ENCODE measurements at places on chromosomes 6 and 20.

DNA sequence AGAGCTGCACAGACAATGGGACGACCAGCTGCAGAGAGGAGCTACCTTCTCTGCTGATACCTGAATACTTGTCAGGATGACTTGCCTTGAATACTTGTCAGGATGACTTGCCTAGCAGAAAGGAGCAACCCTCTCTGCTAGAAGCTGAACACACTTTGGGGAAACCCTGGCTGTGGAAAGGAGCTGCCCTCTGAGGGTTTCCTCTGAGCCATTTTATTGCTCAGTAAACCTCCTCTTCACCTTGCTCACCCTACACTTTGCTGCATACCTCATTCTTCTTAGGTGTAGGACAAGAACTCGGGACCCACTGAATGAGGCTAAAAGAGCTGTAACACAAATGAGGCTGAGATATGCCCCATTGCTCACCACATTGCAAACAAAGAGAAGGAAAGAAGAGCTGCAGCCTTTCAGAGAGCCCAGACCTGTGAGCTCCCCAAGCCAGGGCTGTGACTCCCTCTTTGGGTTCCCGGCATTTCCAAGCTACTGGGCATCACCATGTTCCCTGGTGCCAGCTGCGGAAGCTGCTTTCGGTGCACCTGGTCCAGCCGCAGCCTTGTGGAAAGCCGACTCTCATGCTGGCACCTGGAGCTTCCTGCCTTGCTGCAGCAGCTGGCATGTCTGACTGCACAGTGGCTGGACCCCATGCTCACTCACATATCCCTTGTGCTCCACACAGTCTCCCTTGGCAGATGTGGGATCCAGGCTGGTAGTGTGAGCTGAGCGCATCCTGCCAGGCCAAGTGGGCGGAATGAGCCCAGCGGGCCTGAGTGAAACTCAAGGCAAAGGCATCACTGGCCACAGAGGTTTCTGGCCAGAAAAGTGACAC, 106.7 kb upstream of the AHI1 start:
- no peak for DNase-seq

DNA sequence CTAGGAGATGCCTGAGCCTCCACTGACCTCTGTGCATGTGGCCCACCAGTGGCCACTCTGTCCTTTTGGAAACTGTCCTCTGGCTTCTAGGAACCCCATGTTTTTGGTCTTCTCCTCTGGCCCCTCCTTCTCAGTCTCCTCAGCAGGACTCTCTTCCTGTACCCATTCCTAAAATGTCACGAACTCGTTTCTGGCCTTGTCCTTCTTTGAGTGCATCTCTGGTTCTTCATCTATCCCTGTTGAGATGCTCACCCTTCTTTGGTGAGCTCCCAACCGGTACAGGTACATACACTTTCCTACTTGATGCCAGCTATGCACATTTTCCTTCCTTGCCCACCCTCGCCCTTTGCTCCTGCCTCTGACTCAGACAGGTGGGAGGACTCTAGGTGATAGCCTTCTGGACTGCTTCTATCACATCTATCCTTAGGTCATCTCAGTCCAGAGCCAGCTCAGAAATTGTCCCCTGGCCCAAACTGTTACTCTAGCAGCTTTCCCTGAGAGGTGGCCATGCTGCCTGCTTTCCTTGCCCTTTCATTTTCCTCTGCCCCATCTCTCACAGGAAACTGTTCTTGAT, 14.8 kb upstream of the NNAT start:
- DNase-seq = no peak

- DNase-seq = no peak
Measured at GRCh38 chr20:2794202-2794748, 6.2 kb downstream of the CPXM1 start.

GRCh38 chr6:150566486-150566885, 33.2 kb upstream of the PLEKHG1 start:
- DNase-seq = no peak

- DNase-seq = no peak
Measured at GRCh38 chr20:63751471-63752271, 12.1 kb downstream of the SLC2A4RG start.

GRCh38 chr20:14861028-14861699, 523.8 kb upstream of the FLRT3 start:
- DNase-seq = no peak

- DNase-seq = no peak
Measured at GRCh38 chr6:34535199-34535598, 20.9 kb downstream of the SPDEF start.

- DNase-seq = no peak
Measured at GRCh38 chr20:20317195-20317594, 50.7 kb upstream of the INSM1 start.

- no peak for DNase-seq
Measured at GRCh38 chr20:63979229-63979556, 249 bp downstream of the SAMD10 start.

DNA sequence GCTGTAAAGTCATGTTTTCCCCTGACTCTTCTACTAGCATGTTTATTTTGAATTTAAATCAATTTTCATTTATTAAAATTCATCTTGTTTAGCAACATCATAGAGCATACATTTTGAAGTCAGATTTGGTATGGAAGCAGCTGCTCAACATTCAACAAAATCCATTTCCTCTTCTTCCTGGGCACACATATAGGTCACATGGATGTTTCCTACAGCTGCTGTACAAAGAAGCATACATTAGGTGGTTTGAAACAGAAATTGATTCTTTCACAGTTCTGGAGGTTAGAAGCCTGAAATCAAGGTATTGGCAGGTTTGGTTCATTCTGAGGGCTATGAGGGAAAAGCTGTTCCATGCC, 495.2 kb downstream of the RFPL4B start:
- no peak for DNase-seq

GRCh38 chr6:147169529-147169928, 34.7 kb upstream of the STXBP5 start:
- no peak for DNase-seq

DNA sequence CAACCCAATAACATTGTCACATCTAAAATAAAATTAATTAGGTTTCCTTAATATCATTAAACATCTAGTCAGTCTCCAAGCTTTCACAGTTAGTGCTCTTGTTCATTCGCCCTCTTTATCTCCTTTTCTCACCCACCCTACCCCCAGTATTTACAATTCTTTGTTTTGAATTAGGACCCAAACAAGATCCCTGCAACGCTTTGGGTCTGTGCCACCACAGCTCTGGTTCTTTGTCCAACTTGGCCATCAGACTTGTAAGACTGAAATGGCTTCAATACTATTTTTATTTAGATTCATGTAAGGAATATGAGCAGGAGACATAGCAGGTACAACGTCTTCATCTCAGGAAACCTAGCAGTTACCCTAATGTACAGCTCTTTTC, 276.5 kb downstream of the CDKAL1 start:
- no peak for DNase-seq

- DNase-seq = no peak
Measured at GRCh38 chr20:34324541-34324940, 21.4 kb upstream of the AHCY start.

DNA sequence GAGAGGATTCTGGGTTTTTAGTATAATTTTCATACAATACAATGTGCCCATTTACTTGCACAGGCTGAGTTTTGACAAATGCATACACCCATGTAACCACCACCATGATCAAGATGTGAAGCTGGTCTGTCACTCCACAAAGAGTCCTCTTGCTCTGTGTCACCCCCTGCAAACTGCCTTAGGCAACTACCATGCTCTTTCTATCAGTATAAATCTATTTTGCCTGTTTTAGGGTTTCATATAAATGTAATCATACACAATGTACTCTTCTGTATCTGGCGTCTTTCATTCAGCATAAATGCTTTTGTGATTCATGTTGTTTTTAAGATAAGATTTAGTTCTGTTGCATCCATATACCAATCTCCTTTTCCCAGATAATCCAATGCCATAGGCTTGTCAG, 181.9 kb upstream of the KCNG1 start:
- no peak for DNase-seq

DNA sequence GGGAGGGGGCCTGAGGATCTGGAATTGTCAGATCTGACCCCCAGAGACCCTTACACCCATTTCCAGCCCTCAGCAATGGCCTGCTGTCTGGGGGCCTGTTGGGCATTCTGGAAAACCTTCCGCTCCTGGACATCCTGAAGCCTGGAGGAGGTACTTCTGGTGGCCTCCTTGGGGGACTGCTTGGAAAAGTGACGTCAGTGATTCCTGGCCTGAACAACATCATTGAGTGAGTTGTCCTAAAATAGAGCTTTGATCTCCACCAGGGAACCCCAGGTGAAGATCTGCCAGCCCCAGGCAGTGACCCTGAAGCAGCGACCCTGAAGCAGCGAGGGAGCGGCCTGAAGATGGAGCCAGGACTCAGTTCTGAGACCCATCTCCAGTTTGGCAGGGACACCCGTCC, 2.2 kb downstream of the BPIFA1 start:
- no peak for DNase-seq

- no peak for DNase-seq
Measured at GRCh38 chr6:8225113-8225512, 122.8 kb upstream of the EEF1E1 start.

GRCh38 chr6:132054525-132054924, 103.4 kb upstream of the CCN2 start:
- no peak for DNase-seq

DNA sequence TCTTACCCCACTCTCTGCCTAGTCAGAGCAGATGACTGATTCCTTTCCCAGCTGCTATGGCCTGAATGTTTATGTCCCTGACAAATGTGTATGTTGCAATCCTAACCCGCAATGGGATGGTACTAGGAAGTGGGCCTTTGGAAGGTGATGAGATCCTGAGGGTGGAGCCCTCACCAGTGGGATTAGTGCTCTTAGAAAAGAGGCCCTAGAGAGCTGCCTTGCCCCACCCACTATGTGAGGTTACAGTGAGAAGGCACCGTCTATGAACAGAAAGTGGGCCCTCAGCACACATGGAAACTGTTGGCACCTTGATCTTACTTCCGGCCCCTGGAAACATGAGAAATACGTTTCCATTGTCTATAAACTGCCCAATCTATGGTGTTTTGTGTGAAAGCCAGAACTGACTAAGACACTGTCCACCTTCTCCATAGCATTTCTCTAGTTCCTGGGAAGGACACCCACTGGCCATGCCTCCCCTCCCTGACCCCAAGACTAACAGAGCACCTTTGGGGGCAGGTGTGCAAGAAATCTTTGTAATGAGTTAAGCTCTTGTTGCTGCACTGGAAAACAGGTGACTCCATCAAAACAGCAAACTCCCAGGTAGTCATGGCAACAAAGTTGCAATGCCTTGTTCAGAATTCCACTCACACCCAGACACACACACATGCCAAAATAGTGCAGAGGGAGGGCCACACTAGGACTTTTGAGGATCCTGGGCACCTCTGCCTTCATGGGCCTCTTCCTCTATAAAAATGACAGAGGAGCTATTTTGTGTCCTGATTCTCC, 16.2 kb downstream of the GABRR2 start:
- DNase-seq = no peak

DNA sequence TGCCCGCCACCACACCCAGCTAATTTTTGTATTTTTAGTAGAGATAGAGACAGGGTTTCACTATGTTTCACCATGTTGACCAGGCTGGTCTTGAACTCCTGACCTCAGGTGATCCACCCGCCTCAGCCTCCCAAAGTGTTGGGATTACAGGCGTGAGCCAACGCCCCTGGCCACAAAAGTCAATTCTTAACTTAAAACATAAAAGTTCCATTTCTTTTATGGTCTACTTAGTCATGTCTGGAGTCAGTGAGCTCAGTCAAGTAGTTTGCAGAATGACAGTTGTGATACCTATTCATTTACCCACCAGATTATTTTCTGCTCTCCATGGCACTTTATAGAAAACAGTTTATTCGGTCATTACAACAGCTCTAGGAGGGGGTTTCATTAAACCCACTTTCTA, 103.1 kb upstream of the ESR1 start:
- DNase-seq = no peak

- no peak for DNase-seq
Measured at GRCh38 chr20:24965065-24965919, 16.2 kb downstream of the CST7 start.

DNA sequence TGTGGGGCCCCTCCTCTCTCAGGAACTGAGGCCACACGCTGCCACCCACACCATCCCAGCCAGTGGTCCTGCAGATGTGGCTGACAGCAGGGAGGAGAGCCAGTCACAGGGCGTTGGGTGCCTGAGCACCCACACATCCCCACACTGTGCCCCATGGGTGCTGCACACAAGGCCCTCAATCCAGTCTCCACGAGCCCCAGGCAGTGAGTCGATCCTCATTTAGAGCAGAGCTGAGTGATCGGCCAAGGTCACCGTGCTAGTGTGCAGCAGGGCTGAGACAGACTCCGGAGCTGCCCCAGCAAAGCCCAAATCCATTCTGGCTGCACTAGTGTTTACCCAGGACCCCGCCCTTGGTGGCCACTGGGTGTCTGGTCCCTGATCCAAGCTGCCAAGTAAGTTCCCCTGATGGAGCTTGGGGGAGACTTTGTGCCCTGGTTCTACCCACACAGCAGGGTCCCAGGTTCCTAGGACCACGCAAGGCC, 9.0 kb downstream of the C20orf203 start:
- DNase-seq = no peak

- no peak for DNase-seq
Measured at GRCh38 chr6:155382338-155382685, 68.0 kb upstream of the TFB1M start.

DNA sequence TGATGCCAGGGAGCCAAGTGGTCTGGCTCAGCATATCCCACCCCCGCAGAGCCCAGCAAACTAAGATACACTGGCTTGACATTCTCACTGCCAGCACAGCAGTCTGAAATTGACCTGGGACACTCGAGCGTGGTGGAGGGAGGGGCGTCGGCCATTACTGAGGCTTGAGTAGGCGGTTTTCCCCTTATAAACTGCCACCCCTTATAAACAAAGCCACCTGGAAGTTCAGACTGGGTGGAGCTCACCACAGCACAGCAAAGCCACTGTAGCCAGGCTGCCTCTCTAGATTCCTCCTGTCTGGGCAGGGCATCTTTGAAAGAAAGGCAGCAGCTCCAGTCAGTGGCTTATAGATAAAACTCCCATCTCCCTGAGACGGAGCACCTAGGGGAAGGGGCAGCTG, 19.4 kb downstream of the TINAG start:
- DNase-seq = no peak

DNA sequence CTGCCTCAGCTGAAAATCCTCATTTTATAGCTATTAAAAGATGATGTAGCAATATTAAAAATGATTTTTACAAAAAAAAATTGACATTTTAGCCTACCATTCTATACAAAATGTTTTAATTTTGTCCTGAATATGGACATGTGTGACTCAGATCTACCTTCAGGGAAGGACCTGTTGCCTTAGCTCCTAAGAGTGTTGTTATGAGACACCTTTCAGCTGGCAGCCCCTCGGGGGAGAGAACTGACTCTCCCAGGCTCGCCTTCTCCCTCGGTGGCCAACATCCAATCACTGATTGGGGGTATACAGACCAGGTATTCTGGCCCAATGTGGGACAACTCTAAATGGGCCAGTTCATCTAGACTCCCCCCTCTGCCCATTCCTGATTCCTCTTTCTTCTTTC, 32.5 kb upstream of the MRAP2 start:
- DNase-seq = no peak

- no peak for DNase-seq
Measured at GRCh38 chr6:9224539-9224938, 789.2 kb upstream of the SLC35B3 start.
